ENCODE measurements at places on chromosomes 13 and 19. TPM values are rescaled to one million over a fixed set of nuclear protein-coding genes. Genes with fewer than 3 reads are reported as not detected.

GRCh38 chr19:17812099-17812498 is 9.2 kb downstream of the INSL3 start:
- no peak overlapping the region for H3K4me3 ChIP-seq
- peaks cover 6% of the 10 kb centered on the region for H3K4me1 ChIP-seq
- no peaks in the 10 kb centered on the region for H3K36me3 ChIP-seq
- H3K27ac ChIP-seq = no peak overlapping the region

GRCh38 chr13:59891053-59891452 is 272.7 kb downstream of the DIAPH3 start:
- no peak for DNase-seq
- H3K36me3 ChIP-seq = no peaks in the 10 kb centered on the region
- H3K27me3 ChIP-seq = no peaks in the 10 kb centered on the region
- no peak overlapping the region for H3K4me3 ChIP-seq

DNA sequence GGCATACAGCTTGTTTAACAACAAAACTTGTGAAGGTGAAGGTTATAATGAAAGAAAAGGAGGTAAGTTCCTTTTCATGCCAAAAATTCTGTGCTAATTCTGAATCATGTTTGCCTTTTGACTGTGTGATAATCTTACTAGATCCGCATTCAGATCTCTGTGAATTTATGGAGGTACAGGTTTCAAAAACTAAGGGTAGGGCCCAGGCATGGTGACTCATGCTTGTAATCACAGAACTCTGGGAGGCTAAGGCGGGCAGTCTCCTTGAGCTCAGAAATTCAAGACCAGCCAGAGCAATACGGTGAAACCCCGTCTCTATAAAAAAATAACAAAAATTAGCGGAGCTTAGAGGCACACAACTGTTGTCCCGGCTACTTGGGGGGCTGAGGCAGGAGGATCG is 45.9 kb downstream of the PCDH9 start:
- H3K27me3 ChIP-seq = no peaks in the 10 kb centered on the region
- no peak overlapping the region for H3K27ac ChIP-seq
- H3K4me1 ChIP-seq = no peaks in the 10 kb centered on the region

Gene CATSPERD
- total RNA-seq = not detected

Gene NCAN
- total RNA-seq = not detected

Gene ZNF415
- 1.7 TPM for total RNA-seq

All from natural killer cell (primary cell).